ENCODE measurements at places on chromosomes 4 and X. TPM values are rescaled to one million over a fixed set of nuclear protein-coding genes. Genes with fewer than 3 reads are reported as not detected.

GRCh38 chrX:77070202-77070918, 376.8 kb upstream of the FGF16 start:
- no peaks in the 10 kb centered on the region for H3K27me3 ChIP-seq
- no peaks in the 10 kb centered on the region for H3K4me1 ChIP-seq
- no peak overlapping the region for H3K4me3 ChIP-seq

The HTN1 gene
- not detected for total RNA-seq

DNA sequence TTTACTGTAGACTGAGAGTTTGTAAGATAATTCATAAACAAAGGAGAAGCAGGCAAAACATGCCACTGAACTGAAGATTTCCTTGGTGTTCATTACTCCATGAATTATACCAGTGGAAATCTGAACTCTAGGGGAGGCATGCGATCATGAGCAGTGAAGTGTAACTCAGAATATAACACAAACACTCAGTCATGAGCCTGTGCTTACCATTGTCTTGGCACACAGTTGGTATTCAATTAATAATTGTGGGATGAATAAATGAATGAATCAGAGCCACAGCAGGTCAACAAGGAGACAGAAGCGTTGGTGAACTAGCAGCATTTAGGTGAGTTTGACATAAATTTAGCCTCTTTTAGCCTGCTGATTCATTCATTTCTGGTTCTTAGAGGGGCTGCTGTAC, 263.5 kb upstream of the DKK2 start:
- no peak overlapping the region for H3K4me3 ChIP-seq
- no peaks in the 10 kb centered on the region for H3K4me1 ChIP-seq
- H3K36me3 ChIP-seq = no peaks in the 10 kb centered on the region

DNA sequence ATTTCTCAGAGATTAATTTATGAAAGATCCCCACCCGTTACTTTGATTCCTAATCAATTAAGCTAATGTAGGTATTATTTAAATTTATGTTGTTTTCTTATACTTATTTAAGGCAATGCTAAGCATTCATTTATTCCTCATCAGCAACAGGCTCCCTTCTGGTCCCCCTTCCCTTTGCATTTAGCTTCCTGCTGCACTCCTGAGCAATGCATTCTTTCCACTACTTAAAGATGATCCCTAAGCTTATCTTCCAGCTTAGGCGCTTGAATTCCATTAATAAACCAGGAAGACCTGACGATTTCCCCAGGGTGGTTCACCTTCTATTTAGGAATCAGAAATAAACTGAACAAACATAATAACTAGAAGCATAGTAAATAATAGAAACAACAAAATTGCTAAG, 1003.1 kb downstream of the FSTL5 start:
- no peaks in the 10 kb centered on the region for H3K4me1 ChIP-seq
- no peak overlapping the region for H3K27ac ChIP-seq
- H3K4me3 ChIP-seq = no peak overlapping the region
- DNase-seq = no peak
- no peaks in the 10 kb centered on the region for H3K36me3 ChIP-seq

DNA sequence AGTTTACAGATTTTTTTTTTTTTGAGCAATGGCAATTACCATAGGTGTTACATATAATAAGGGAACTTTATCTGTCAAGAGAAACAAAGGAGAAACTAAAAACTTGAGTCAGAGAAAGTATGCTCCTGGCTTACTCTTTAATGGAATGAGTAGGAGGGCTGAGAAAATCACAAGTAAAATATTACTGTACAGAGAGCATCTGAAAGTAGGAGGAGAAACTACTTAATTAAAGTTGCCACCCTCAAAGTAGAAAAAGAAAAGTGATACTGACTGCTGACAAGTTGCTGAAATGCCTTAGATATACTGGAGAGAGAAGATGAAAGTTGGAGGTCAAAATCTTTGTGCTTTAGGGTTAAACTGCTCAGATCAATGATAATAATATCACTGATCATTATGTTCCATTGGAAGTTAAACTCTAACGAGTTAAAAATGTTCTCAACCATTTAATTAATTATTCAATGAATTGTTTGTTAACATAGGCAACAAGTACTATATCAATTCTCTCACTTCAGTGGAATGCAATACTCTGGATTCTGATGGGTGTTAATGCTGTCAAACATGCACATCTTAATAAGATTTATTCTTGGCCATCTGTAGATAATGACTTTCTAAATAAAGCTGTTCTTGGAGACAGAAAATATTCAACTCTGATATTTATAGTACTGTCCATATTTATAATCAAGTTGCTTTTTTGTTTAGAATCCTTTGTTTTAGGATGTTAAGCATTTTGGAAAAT, 61.2 kb upstream of the CAMK2D start:
- H3K36me3 ChIP-seq = no peaks in the 10 kb centered on the region
- H3K27ac ChIP-seq = no peak overlapping the region
- no peak overlapping the region for H3K4me3 ChIP-seq

- H3K36me3 ChIP-seq = no peaks in the 10 kb centered on the region
- no peaks in the 10 kb centered on the region for H3K4me1 ChIP-seq
- DNase-seq = no peak
- H3K4me3 ChIP-seq = no peak overlapping the region
Observed at GRCh38 chr4:25449270-25449669, 72.2 kb downstream of the ANAPC4 start.

The NDST3 gene
- total RNA-seq = 0.13 TPM

GRCh38 chr4:152676052-152676854, 3.5 kb downstream of the TMEM154 start:
- H3K27me3 ChIP-seq = no peaks in the 10 kb centered on the region
- no peaks in the 10 kb centered on the region for H3K36me3 ChIP-seq
- no peak overlapping the region for H3K27ac ChIP-seq
- H3K4me3 ChIP-seq = no peak overlapping the region

GRCh38 chrX:78944351-78944750, 840 bp upstream of the P2RY10 start:
- no peaks in the 10 kb centered on the region for H3K36me3 ChIP-seq
- no peak overlapping the region for H3K4me3 ChIP-seq
- no peaks in the 10 kb centered on the region for H3K27me3 ChIP-seq
- no peak for DNase-seq
- no peaks in the 10 kb centered on the region for H3K4me1 ChIP-seq

The RS1 gene
- 5.5 TPM for total RNA-seq

The IL3RA gene
- 8.8 TPM for total RNA-seq

The MAGEA8 gene
- not detected for total RNA-seq

DNA sequence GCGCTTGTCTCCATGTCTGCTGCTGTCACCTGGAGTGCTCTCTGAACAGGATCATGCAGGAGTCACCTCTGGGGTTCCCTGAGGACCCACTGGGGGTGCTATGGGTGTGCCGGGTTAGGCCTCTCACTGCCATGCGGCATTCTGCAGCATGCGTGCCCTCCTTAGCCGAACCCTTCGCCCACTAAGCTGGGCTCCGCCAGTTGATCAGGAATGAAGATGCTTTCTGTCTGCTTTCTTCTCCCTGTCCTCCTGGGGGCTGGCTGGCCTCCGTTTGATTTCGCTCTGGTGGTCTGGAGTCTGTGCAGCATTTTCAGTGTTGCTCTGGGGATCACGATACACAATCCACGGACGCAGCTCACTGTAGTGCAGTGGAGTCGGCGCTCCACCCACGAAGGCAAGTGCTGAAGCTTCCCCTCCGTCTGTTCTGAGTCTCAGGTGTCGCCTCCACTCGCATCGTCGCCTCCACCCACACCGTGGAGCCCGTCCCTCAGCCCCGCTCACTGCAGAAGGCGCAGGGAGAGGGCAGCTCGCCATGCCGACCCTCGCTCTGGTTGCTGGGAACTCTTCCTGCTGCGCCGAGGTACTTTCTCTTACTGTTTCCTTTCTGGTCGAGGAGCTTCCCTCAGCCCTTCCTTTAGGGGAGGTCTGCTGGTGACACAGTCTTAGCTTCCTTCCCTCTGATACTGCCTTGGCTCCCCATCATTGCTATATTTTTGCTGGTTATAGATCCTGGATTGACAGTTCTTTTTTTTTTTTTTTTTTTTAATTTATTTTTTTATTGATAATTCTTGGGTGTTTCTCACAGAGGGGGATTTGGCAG, 29.2 kb downstream of the LETM1 start:
- H3K27me3 ChIP-seq = no peaks in the 10 kb centered on the region
- no peak for DNase-seq
- H3K4me3 ChIP-seq = no peak overlapping the region
- H3K36me3 ChIP-seq = peaks cover 24% of the 10 kb centered on the region

The PLP1 gene
- 2.1 TPM for total RNA-seq

The CSAG1 gene
- total RNA-seq = not detected

- H3K27me3 ChIP-seq = peaks cover 13% of the 10 kb centered on the region
- no peak overlapping the region for H3K4me3 ChIP-seq
- DNase-seq = no peak
- H3K4me1 ChIP-seq = no peaks in the 10 kb centered on the region
- no peaks in the 10 kb centered on the region for H3K36me3 ChIP-seq
Observed at GRCh38 chr4:8850830-8851188, 20.8 kb downstream of the HMX1 start.

DNA sequence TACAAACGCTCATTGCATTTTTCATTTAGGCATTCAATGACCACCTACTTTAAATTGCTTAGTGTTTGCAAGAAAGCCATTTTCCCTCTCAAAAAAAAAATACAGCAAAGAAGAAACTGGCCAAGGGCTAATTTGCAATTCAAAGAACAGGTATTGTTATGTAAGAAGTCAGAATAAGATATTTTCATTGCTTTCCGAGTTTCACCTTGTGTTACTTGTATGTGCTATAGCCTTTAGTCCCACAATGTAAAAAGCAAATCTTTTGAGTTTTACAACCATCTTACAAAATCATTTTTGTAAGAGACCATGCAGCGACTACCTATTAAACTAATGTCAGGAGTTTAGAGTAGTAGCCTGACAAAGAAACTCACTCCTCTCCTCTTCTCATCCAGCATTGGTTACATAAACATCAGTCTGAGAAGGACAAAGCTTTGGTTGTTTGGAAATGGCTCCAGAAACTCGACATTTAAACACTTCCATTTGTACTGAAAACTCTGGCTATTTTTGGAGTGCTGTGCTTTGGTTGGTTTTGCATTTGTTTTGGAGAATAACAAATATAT, 15.3 kb downstream of the TENM3 start:
- H3K27ac ChIP-seq = no peak overlapping the region
- H3K4me1 ChIP-seq = no peaks in the 10 kb centered on the region
- H3K36me3 ChIP-seq = no peaks in the 10 kb centered on the region
- no peaks in the 10 kb centered on the region for H3K27me3 ChIP-seq

DNA sequence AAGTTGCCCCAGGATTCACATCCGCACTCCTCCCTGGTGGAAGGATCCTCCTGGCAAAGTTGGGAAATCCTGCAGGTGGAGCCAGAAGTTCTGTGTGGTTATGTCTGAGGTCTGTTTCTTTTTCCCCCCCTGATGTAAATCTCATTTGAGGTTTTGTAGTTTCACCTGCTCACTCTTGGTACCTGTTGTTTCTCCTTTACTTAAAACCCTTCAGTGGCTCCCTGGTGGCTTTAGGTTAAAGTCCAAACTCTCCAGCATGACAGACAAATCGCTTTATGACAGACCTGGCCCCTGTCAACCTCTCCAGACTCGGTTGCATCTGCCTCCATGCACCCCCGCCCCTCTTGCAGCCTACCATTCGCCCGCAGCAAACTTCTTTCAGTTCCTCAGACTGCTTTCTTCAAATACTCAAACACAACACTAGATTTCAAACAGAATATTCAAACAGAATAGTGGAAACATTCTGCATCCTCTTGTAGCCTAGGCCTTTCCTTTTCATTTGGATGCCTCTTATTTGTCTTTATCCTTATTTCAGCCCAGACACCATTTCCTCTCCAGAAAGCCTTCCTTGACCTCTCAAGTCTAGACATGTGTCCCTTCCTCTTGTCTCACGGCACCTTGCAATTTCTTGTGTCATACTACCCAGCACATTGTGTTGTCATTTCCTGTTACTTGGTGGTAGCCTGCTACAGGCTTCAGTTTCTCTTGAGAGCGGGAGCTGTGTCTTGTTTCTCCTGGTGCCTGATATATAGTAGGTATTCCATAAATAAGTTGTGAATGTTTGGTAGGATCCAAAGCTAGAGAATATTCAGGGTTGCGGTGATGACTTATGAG, 24.8 kb downstream of the IL13RA1 start:
- H3K27me3 ChIP-seq = no peaks in the 10 kb centered on the region
- no peaks in the 10 kb centered on the region for H3K4me1 ChIP-seq
- peak overlapping the region; percentile 49 for H3K27ac ChIP-seq
- no peak for DNase-seq

GRCh38 chrX:40151211-40152172, 53.7 kb upstream of the BCOR start:
- peaks cover 42% of the 10 kb centered on the region for H3K27me3 ChIP-seq
- H3K36me3 ChIP-seq = no peaks in the 10 kb centered on the region
- DNase-seq = no peak
- H3K27ac ChIP-seq = peak overlapping the region; percentile 71

The TCEAL7 gene
- total RNA-seq = 1.8 TPM

DNA sequence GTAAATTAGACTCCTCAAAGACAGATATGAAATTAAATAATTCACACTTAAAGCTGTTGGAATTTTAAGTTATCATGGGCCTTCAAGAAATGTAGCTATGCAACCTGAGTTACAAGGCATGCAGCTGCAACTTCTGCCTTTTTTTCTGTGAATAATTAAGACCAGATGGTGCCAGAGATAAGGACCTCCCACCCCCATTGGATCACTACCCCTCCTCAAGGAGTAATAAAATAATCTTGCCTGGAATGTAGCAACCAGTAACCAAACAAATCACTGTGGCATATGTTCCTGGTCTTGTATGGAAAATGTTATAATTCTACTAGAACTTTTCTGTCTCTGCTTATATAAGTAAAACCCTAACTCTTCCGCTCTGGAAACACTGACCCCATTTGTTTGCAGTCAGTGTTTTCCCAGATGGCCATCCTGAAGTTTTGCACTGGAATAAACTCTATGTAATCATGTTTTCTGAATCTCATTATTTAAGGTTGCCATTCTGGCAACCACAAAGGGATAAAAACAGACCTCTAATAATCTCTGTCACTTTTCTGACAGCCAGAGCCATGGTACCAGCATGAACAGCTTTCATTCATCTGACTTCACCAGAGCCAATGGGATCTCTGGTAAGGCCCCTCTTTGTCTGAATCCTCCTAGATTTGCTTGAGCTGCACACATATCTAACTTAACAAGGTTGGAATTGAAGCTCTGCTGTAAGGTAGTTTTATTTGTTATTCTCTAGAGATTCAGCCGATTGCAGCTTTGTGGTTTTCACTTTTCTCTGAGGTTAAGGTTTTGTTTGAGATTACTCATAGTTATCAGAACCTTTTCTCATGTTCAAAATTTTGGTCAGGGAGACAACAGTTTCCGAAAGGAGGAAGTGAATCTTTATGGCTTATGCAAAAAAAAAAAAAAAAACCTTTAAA, 274.6 kb downstream of the NAF1 start:
- no peak for DNase-seq
- no peaks in the 10 kb centered on the region for H3K27me3 ChIP-seq
- H3K27ac ChIP-seq = no peak overlapping the region

- H3K27me3 ChIP-seq = no peaks in the 10 kb centered on the region
- no peak overlapping the region for H3K4me3 ChIP-seq
- H3K27ac ChIP-seq = no peak overlapping the region
- H3K4me1 ChIP-seq = no peaks in the 10 kb centered on the region
Observed at GRCh38 chrX:17185431-17185830, 189.6 kb upstream of the NHS start.

The ASB12 gene
- total RNA-seq = not detected

DNA sequence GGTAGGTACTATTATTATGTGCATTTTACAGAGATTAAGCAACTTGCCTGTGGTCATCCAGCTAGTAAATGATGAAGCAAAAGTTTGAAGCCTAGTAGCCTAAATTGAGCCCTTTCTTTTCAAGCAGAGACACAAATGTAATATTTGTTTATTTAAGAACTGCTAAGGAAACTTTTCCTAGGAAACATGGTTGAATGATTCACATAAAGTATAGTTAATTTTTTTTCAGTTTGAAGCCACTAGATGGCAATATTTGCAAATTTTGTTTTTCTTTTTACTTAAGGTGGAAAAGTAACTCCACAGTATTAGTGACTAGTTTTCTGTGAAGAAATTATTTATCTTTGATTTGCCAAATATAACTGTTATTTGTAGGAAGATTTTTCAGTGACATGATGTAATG, 52.8 kb upstream of the ANKRD17 start:
- no peaks in the 10 kb centered on the region for H3K4me1 ChIP-seq
- no peak for DNase-seq
- H3K27ac ChIP-seq = no peak overlapping the region
